ENCODE measurements at places on chromosomes 3 and 15.

GRCh38 chr15:81784751-81785150 lies 261.1 kb downstream of the MEX3B start:
- DNase-seq: no peak

DNA sequence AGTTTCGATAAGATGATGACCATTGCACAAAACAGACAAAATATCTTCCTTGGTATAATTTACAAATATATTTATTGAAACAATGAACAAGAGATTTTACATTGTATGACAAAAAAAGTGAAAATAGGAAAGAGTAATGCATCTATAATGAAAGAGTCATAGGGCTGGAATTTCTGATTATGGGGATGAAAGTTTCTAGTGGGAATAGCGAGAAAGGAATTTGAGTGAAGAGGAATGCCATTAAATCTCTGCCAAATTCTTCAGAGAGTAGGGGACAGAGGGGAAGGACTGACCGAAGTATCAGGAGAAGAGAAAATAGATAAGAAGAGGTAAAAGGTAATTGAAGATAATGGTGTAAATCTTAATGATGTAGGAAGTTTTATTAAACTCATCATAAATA lies 125.4 kb downstream of the VGLL3 start:
- no peak for DNase-seq

- DNase-seq: no peak
Measured at GRCh38 chr3:29720665-29721064, 439.8 kb downstream of the RBMS3 start.

DNA sequence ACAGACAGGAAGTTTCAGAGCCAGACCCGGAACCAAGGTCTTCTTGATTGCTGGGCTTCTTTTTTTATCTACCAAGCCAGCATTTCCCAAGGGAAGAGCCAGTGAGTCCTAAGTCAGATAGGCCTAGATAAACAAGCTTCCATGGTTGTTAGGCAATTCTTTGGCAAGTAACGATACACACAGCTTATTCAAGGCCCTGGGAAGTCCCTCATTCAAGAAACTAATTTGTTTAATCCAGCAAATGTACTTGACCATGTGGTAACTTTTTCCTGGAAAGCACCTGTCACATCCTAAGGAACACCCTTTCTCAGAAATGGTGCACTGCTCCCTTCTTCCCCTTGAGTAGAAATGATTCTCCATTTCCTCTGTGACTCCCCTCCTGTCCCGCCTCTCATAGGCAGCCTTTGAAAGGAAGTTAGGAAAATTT lies 209.9 kb downstream of the ITPR1 start:
- no peak for DNase-seq

DNA sequence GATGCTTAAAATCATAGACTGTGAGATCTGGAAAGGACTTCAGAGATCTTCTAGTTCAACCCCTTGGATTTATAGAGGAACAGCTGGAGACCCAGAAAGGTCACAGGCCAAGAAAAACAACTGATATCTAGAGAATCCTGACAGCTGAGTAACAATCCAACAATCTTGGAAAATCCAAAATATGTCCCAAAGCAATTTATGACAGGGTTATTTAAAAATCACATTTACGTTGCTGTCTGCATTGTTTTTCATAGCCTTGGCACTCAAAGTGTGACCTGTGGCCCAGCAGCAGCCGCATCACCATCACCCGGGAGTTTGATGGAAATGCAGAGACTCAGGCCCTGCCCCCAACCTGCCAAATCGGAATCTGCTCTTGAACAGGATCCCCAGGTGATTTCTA lies 78.8 kb downstream of the FBN1 start:
- DNase-seq: no peak

DNA sequence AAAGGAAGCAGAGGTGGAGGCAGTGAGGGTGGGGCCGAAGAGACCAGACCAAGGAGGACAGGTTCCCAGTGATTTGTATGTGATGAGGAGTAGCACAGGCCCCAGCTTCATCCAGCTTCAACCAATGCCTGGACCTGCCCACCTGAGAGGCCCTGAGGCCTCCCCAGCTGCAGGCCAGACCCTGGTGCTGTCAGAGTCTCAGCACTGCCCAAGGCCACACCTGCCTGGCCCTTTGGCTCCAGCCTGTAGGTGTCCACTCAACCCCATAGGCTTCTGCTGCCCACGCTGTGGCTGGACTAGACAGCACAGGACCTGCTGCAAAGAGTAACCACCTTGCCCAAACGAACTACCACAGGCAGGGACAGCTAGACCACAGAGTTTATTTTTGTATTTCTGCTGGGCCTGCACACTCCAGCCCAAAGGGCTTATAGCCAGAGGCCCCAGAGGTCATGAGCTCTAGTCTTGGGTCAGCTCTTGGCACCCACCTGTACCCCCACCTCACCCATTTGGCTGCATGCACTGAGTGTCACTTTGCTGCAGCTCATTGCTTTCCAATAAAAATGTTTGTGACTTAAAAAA lies 81.9 kb upstream of the CDV3 start:
- DNase-seq: no peak

- DNase-seq: no peak
Measured at GRCh38 chr15:73956743-73957135, 30.5 kb downstream of the LOXL1 start.

- no peak for DNase-seq
Measured at GRCh38 chr3:133761605-133762484, 15.7 kb downstream of the TF start.

GRCh38 chr3:105539897-105540296 lies 173.2 kb downstream of the ALCAM start:
- DNase-seq: no peak

DNA sequence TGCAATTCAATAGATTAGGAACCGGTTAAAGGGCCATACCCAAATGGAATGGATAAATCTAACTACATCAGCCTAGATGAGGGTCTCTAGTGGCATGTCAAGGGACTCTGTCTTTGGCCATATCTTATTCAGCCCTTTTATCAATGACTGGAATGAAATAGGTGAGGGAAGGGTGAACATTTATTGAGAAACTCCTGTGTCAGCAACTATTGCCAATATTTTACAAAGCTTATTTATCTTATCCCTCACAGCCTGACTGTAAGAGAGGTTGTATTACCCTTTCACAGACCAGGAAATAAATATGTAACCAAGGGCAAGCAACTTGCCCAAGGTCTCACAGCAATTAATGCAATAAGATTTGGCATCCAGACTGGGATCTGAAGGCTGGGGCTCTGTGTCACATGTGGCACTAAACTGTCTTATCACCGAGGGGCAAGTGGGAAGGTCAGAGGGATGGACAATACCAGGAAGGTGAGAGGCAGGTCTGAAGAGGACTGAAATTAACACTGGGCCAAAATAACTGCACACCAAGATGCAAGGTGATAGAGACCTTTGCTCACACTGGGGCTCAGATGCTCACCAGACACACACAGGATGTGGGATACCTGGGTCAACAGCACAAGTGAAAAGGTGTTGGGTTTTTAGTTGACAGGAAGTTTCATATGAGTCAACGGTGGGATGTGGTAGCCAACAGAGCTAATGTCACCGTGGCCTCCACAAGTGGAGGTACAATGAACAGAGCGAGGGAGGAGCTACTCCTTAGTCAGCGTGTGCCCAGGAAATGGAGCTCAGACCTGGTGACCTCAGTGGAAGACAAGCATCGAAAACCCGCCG lies 261.3 kb downstream of the RPLP1 start:
- DNase-seq: peak; percentile 46

GRCh38 chr3:70309591-70309990 lies 2.8 kb downstream of the MDFIC2 start:
- DNase-seq: no peak

- DNase-seq: no peak
Measured at GRCh38 chr15:33293713-33294334, 16.9 kb upstream of the RYR3 start.

DNA sequence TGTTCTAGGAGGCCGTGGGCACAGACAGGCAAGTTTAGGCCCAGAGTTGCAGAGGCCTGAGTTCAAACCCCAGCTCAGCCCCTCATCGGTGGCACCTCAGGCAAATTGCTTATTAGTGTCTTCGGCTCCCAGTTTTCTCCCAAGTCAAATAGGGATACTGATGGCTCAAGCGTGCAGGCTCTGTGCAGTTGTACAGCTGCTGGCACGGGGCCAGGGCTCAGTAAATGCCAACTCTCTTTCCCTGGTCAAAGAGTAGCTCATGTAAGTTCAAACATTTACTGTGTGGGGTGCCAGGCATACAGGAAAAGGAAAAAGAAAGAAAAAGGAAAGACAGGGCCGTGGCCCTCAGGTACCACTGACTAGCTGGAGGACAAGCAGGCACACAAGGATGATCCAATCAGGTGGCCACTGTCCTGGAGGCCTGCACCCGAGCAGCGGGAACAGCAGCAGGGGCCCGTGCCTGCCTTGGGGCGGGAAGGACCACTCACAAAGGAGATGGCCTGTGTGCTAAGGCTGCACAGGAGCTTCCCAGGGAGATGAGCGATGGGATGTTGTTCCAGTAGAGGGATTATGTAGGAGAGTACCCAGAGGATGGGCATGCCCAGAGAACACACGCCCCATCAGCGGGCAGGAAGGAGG lies 70.8 kb downstream of the TBC1D2B start:
- no peak for DNase-seq

GRCh38 chr3:178436773-178437172 lies 99.5 kb upstream of the KCNMB2 start:
- DNase-seq: no peak

DNA sequence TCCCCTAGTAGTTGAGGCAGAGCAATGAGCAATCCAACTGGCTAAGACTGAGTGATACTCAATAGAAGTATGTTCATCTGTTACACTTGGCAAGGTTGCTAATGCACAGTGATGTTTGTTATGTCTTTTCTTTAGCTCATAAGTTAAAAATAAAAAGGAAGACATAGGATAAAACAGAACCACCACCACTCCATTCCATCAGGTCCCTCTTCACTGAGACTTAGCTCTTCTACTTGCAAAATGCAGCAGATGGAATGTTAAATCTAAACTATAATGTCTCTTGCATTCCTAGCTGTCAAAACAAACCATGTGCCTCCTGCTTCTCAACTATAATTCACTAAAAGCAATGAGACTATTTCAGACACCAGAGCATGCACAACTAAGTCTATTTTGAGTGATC lies 265.6 kb upstream of the UBE2E2 start:
- no peak for DNase-seq

- DNase-seq: no peak
Measured at GRCh38 chr3:168325684-168326083, 230.0 kb upstream of the GOLIM4 start.

GRCh38 chr3:163368168-163368567 lies 1710.1 kb downstream of the SI start:
- DNase-seq: no peak

GRCh38 chr3:147864754-147865354 lies 455.7 kb downstream of the ZIC1 start:
- DNase-seq: no peak

DNA sequence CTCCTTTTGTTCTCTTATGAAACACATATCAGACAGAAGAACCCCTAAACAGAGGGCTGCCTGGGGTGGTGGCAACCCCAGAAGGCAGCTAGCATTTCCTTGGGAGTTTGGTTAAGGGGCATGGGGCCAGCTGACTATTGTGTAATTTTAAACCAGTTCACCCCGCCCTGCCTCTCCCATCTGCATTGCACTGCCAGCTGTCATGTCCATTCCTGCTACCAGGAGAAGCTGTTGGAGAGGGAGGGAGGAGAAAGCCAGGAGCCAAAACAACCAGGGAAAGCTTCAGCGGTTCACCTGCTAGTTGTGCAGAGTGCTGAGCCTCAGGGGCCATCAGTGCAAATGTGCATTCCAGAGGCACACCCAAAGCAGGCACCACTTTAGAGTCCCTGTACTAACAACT lies 47.6 kb upstream of the ATP1B3 start:
- DNase-seq: no peak

GRCh38 chr3:31187380-31187779 lies 292.9 kb upstream of the GADL1 start:
- DNase-seq: no peak

GRCh38 chr3:177714945-177715344 lies 517.7 kb upstream of the TBL1XR1 start:
- DNase-seq: no peak

DNA sequence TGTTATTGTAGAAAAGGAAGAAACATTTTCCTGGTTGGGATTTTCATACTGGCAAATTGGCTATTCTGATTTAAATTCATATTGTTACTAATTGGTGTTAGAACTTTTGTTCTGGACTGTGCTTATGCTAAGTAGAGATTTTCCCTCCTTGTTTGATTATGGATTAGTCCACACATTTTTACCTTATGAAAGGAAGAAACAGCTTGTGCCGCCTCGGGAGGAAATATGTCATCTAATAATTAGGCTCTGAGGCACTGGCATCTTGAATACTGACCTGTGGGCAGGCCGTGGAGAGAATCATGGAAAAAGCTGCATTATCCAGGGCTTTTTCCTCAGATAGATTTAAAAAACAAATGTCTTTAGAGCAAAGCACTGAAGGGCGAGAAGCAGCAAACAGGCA lies 344.3 kb upstream of the TBL1XR1 start:
- DNase-seq: no peak

- no peak for DNase-seq
Measured at GRCh38 chr3:127061641-127062040, 78.7 kb downstream of the PLXNA1 start.

GRCh38 chr3:58179235-58180098 lies 31.3 kb downstream of the DNASE1L3 start:
- DNase-seq: no peak

- DNase-seq: no peak
Measured at GRCh38 chr3:171129827-171130226, 103.3 kb upstream of the SLC2A2 start.

- DNase-seq: no peak
Measured at GRCh38 chr3:9087831-9088413, 124.7 kb upstream of the RAD18 start.

DNA sequence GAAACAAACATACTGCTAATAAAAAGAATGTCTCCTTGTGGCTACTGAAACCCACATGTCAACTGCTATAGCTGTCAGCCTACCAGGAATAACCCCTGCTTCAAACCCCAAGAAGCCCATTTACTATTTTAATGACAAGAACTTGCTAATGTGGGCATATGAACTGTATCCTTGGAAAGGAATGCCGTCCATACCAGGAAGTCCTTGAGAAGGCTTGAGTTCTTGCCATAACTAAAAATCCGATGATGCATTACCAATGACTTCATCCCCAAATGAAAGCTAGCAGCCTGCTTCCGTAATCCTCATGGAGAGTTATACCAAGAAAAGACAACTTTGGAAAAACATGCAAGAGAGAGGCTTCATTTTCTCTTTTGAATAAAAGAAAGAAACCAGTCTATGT lies 34.8 kb downstream of the MINDY4B start:
- DNase-seq: no peak

GRCh38 chr3:152123457-152123856 lies 145.3 kb upstream of the MBNL1 start:
- no peak for DNase-seq
